Endothelial cell of umbilical vein (primary cell): ENCODE measurements at places on chromosomes 16 and 17. TPM values are rescaled to one million over a fixed set of nuclear protein-coding genes. Genes with fewer than 3 reads are reported as not detected.

GRCh38 chr16:87056083-87056482, 261.1 kb downstream of the C16orf95 start:
- peaks cover 29% of the 10 kb centered on the region for H3K4me1 ChIP-seq
- no peaks in the 10 kb centered on the region for H3K27me3 ChIP-seq
- no peak overlapping the region for H3K4me3 ChIP-seq
- H3K27ac ChIP-seq, result no peak overlapping the region
- no peaks in the 10 kb centered on the region for H3K36me3 ChIP-seq
- DNase-seq, result peak; percentile 29

- H3K27me3 ChIP-seq, result no peaks in the 10 kb centered on the region
- H3K36me3 ChIP-seq, result no peaks in the 10 kb centered on the region
- H3K27ac ChIP-seq, result no peak overlapping the region
- H3K4me3 ChIP-seq, result no peak overlapping the region
- no peaks in the 10 kb centered on the region for H3K4me1 ChIP-seq
- DNase-seq, result no peak
Observed at GRCh38 chr17:12599186-12599920, 66.3 kb upstream of the MYOCD start.

GRCh38 chr17:59107306-59107670, 608 bp upstream of the TRIM37 start:
- peak overlapping the region; percentile 32 for H3K27ac ChIP-seq
- H3K4me3 ChIP-seq, result peak overlapping the region; percentile 91
- peaks cover 3% of the 10 kb centered on the region for H3K36me3 ChIP-seq
- no peaks in the 10 kb centered on the region for H3K27me3 ChIP-seq

DNA sequence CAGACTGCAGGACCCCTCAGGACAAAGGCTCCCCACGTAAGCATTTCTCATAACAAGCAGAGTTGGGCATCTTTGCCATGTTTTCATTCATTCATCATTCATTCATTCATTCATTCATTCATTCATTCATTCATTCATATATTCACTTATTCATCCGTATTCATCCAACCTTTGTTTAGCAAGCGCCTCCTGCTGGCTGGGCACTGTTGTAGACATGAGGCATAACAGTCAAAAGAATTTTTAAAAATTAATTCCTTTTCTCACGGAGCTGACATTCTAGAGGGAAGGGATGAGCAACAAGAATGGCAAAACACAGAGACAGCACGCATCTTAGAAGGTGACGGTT, 351.7 kb upstream of the TNRC6C start:
- H3K4me1 ChIP-seq, result no peaks in the 10 kb centered on the region
- no peak for DNase-seq
- H3K27me3 ChIP-seq, result no peaks in the 10 kb centered on the region
- H3K27ac ChIP-seq, result no peak overlapping the region
- no peak overlapping the region for H3K4me3 ChIP-seq

DNA sequence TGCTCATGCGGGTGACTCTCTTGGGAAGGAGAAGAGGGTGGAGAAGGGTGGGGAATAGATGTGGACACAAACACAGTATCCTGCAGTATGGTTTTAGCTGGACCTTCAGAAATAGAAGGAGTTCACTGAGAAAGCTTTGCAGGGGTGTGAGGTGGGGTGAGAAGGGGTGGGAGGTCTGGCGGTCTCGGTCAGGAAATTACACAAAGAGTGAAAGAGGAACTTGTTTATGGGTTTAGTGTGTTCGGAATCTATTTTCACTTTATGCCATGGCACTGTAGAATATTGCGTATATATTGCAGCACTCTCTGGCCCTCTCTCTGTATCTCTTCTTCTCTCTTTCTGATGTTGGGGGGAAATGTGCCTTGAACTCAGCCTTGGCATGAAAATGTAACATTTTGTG, 148.2 kb upstream of the GOT2 start:
- H3K4me3 ChIP-seq, result no peak overlapping the region
- no peaks in the 10 kb centered on the region for H3K36me3 ChIP-seq
- DNase-seq, result no peak
- no peak overlapping the region for H3K27ac ChIP-seq

- no peaks in the 10 kb centered on the region for H3K27me3 ChIP-seq
- no peaks in the 10 kb centered on the region for H3K36me3 ChIP-seq
- DNase-seq, result no peak
- H3K4me3 ChIP-seq, result no peak overlapping the region
- no peak overlapping the region for H3K27ac ChIP-seq
Observed at GRCh38 chr17:45380991-45381390, 51.7 kb downstream of the ARHGAP27 start.

GRCh38 chr17:57672971-57673370, 72.1 kb downstream of the CCDC182 start:
- no peaks in the 10 kb centered on the region for H3K36me3 ChIP-seq
- no peak overlapping the region for H3K4me3 ChIP-seq
- H3K27ac ChIP-seq, result no peak overlapping the region
- DNase-seq, result no peak
- no peaks in the 10 kb centered on the region for H3K4me1 ChIP-seq
- H3K27me3 ChIP-seq, result no peaks in the 10 kb centered on the region

- H3K27me3 ChIP-seq, result peaks cover 3% of the 10 kb centered on the region
- H3K4me1 ChIP-seq, result no peaks in the 10 kb centered on the region
- H3K4me3 ChIP-seq, result no peak overlapping the region
- DNase-seq, result no peak
Observed at GRCh38 chr16:48150707-48151106, 5.1 kb downstream of the ABCC12 start.

DNA sequence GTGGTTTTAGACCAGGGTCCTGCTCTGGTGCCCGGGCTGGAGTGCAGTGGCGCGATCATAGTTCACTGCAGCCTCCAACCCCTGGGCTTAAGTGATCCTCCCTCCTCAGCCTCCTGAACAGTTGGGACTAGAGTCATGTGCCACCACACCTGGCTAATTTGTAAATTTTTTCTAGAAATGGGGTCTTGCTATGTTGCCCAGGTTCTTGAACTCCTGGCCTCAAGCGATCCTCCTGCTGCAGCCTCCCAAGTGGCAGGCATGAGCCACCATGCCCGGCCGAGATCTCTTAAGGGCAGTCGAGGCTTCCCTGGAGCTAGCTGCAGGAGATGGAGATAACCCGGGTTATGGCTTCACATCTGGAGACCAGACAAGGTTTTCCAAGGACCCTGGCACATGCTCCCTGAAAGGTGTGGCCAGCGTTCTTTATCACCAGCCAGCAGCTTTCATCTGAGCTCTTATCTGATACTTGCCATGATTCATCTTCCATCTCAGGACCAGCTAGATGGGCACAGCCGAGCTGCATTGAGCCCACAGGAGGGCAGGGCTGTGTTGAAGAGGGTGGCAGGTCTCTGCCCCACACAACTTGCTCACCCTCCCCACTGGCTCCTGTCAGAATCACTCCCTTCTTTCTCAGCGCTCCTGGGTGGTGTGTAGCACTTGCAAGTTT, 28.6 kb downstream of the SCNN1B start:
- H3K36me3 ChIP-seq, result no peaks in the 10 kb centered on the region
- H3K4me1 ChIP-seq, result no peaks in the 10 kb centered on the region
- no peak for DNase-seq
- no peak overlapping the region for H3K27ac ChIP-seq
- H3K27me3 ChIP-seq, result no peaks in the 10 kb centered on the region

GRCh38 chr17:12201294-12201880, 180.7 kb downstream of the MAP2K4 start:
- H3K36me3 ChIP-seq, result no peaks in the 10 kb centered on the region
- H3K4me1 ChIP-seq, result no peaks in the 10 kb centered on the region
- DNase-seq, result no peak
- no peaks in the 10 kb centered on the region for H3K27me3 ChIP-seq

- H3K27me3 ChIP-seq, result no peaks in the 10 kb centered on the region
Observed at GRCh38 chr17:72560303-72561247, 439.8 kb downstream of the SOX9 start.

GRCh38 chr17:2155573-2155972, 100.7 kb downstream of the HIC1 start:
- DNase-seq, result no peak
- no peak overlapping the region for H3K4me3 ChIP-seq
- peaks cover 5% of the 10 kb centered on the region for H3K36me3 ChIP-seq
- H3K4me1 ChIP-seq, result no peaks in the 10 kb centered on the region
- H3K27ac ChIP-seq, result no peak overlapping the region
- no peaks in the 10 kb centered on the region for H3K27me3 ChIP-seq

- no peak overlapping the region for H3K27ac ChIP-seq
- peaks cover 7% of the 10 kb centered on the region for H3K36me3 ChIP-seq
- no peaks in the 10 kb centered on the region for H3K27me3 ChIP-seq
- DNase-seq, result peak; percentile 66
Observed at GRCh38 chr17:76408037-76408849, 23.8 kb downstream of the SPHK1 start.

GRCh38 chr16:79865918-79866317, 265.4 kb upstream of the MAF start:
- H3K36me3 ChIP-seq, result no peaks in the 10 kb centered on the region
- no peak overlapping the region for H3K27ac ChIP-seq
- no peak for DNase-seq
- H3K4me1 ChIP-seq, result no peaks in the 10 kb centered on the region

DNA sequence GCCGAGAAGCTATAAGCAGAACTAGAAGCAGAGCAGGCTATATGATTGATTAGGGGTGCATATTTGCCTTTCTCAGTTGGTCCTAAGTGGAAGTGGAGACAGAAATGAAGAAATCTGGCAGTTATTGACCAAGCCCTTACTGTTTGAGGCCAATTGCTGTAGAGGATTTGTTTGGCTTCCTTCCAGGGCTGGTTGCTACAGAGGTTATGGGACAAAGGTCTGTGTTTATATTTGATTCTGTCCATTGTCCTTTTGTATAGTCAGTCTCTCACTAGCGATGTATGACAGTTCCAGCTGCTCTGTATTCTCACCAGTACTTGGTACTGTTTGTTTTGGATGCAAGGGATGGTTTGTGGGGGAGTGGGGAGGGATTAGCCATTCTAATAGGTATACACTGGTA, 7.3 kb upstream of the ALOX15 start:
- H3K27ac ChIP-seq, result no peak overlapping the region
- no peak for DNase-seq
- peaks cover 7% of the 10 kb centered on the region for H3K27me3 ChIP-seq
- no peaks in the 10 kb centered on the region for H3K4me1 ChIP-seq
- H3K36me3 ChIP-seq, result no peaks in the 10 kb centered on the region

The NTN1 gene
- polyA plus RNA-seq, result 0.10 and 0.13 TPM in 2 replicates

The DLX3 gene
- polyA plus RNA-seq, result not detected in 2 replicates

The HSD17B2 gene
- polyA plus RNA-seq, result 0.43 and 1.2 TPM in 2 replicates

The PIK3R6 gene
- not detected in 2 replicates for polyA plus RNA-seq

The NT5M gene
- 0.91 and 1.8 TPM in 2 replicates for polyA plus RNA-seq

The TERB1 gene
- polyA plus RNA-seq, result not detected in 2 replicates

The MYH3 gene
- 0.08 and 0.65 TPM in 2 replicates for polyA plus RNA-seq

The SCN4A gene
- 0.01 and 0.02 TPM in 2 replicates for polyA plus RNA-seq
